Type B pancreatic cell (in vitro differentiated cells): ENCODE measurements at places on chromosomes 13 and 19.

DNA sequence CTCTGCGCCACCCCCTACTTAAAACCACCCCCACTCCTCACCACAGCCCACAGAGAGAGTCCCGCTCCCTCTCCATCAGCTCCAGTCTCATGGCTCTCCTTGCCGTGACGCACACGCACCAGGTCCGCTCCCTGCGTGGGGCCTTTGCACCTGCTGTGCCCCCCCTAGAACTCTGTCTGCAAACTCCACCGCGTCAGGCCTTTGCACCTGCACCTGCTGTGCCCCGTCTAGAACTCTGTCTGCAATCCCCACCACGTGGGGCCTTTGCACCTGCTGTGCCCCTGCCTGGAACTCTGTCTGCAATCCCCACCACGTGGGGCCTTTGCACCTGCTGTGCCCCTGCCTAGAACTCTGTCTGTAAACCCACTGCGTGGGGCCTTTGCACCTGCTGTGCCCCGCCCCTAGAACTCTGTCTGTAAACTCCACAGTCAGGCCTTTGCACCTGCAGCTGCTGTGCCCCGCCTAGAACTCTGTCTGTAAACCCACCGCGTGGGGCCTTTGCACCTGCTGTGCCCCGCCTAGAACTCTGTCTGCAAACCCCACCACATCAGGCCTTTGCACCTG, 4.2 kb downstream of the SHC2 start:
- DNase-seq, result no peak

DNA sequence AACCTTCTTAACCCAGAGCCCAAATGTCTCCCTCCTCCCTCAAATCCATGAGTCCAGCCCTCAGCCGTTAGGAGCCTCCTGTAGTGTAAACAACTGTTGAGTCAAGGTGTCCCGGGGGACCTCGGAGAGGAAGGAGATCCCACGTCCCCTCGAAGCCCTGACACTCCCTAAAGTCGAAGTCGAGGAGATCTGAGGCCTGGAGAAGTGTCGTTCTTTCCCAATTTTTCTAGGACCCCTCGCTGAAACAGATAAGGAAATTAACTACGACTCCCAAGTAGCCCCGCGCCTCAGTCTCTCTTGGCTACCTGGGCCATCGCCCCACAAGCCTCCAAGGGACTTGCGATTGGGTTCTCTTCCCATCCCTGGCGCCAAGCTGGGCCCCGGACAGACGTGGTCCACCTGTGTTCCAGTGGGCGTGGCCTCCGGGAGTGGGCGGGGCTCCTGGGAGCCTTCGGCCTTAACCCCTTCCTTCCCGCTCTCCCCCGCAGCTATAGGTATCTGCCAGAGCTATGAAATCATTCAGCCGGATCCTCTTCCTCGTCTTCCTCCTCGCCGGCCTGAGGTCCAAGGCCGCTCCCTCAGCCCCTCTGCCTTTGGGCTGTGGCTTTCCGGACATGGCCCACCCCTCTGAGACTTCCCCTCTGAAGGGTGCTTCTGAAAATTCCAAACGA, 869 bp downstream of the GFY start:
- no peak for DNase-seq

DNA sequence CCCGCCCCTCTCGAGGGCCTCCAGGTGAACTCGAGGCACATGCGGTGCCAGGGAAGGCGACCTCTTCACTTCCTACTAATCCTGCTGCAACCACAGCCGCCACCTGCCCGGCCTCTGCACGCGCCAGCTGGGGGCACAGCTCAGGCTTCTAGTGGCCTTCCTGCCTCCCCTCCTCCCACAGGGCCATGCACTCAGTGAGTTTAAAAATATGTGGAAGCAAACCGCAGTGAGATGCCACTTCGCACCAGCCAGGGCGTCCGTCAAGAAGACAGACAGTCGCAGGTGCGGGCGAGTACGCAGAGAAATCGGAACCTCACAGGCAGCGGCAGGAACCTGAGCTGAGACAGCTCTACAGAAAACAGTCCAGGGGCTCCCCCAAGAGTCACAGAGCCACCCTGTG, 10.4 kb downstream of the LMNB2 start:
- DNase-seq, result no peak

GRCh38 chr13:25494698-25495411, 123.1 kb downstream of the ATP8A2 start:
- DNase-seq, result no peak

- DNase-seq, result no peak
Measured at GRCh38 chr19:50420127-50420526, 1.4 kb downstream of the SPIB start.

- DNase-seq, result no peak
Measured at GRCh38 chr13:85282876-85283275, 516.3 kb downstream of the SLITRK6 start.

DNA sequence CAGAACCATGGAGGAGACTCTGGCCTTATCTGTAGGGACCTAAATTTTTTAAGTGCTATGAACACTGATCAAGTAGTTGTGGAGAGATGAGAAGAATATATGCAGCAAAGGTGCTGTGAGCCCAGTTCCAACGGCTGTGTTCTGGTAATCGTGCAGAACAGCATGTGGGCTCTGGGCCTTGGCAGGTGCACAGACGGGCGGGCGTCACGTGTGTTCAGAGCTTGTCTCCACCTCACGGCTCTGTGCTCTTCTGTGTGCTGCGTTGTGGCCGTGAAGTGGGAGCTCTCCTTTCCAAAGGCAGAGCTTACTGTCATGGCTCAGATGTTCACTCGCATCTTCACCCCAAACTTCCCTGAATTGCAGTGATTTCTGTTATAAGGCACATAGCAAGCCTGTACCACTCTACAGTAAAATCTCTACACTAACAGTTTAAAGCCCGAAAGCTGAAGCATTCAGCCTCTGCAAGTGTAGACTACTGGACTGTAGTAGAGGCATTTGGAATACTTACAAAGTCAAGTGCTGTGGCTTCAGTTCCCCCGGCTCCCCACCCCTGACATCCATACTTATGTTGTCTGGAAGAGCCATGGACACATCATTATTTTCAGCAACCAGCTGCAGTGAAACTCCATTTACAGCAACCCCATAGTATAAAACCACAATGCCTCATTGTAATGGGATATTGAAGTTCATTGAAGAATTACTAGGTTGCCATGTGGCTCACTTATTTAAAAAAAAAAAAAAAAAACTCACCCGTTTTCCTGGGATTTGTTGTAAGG, 27.5 kb upstream of the TEX29 start:
- no peak for DNase-seq

DNA sequence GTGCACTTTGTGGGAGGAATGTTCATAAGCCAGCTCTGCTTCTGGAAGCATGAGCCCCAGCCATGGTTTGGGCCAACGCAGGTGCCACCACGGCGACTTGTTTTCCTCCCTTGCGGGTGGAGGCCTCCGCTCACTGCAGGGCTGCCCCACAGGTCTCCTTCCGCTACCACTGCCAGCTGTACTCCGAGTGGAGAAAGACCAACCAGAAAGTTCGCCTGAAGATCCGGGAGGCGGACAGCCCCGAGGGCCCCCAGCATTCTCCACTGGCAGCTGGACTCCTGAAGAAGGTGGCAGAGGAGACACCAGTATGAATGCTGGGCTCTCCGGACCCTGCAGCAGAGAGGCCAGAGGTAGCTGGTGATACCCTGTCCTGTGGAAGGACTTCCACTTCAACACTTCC, 6.5 kb upstream of the HNRNPM start:
- no peak for DNase-seq

DNA sequence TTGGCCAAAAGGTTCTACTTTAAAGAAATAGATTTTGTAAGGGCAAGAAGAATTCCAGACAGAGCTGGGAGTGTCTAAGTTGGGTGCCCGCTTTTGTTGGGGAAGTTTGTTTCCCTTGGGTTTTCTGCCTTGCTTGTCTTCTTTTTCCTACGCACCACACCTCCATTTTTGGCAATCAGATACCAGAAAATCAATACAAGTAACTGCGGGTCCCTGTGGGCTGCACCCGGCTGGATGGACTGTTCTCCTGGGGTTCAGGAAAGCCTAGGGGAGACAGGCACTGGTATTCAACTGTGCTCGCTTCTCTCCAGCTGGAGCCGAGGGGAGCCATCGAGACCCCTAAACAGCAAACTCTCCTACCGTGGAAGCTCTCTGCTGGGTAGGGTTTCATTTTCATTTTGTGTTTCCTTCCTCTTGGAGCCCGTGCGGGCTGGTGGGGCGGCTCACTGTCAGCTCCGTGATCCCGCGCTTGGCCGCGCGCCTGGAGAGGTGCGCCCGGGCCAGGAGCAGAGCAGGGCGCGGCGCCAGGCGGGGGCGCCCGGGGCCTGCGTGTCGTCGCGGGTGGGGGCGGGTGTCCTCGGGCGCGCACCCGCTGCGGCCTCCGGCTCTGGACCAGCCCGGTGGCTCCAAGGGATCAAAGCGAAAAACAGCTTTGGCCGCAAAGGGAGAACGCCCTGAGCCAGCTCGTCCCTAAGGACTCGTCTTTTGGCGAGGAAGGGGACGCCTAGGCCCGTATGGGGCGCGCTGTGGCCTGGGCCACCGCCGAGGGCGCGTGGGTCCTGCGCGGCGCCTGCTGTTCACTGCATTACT, 347.2 kb downstream of the ZNF536 start:
- DNase-seq, result no peak

DNA sequence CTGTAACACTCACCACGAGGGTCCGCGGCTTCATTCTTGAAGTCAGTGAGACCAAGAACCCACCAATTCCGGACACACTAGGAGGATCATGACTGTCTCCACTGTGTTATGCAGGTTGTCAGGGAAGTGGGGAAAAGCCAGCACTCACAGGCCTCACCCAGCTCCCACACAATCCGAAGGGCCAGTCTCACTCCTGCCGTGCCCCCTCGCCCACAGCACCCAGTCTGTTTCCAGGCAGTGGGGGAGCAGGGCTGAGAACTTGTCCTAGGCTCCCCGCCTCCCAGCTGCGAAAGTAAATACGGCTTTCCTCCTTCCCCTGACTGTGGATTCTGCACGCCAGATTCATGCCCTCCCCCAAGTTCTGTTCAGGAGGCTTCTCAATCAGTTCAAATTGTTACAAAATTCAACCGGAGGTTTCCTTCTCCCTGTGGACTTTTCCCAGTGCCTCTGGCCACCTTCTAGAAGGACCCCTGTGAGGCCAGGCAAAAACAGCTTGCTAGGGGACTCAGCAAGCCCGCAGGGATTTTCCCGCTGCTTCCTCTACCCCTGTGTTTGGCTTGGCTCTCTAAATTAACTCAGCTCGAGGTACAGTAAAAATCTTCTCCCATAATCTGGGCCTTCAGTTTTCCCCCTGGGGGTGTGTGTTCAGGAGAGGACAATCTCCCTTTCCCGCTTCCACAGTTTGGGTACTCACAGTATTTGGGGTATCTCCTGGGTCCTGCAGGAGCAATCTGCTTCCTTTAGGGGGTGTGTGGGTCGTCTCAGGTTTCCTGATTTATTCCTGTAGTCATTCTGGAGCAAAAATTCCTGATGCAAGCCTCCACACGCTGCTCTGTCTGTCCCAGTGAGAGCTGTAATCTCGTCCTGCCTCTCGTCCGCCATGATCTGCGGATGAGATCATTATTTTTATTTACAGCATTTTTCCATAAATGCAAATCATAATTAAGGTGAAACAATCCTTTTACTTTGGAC, 899.8 kb downstream of the GPC5 start:
- DNase-seq, result no peak

GRCh38 chr13:67275351-67275960, 45.3 kb upstream of the PCDH9 start:
- no peak for DNase-seq

- no peak for DNase-seq
Measured at GRCh38 chr19:51548213-51548651, 16.8 kb upstream of the SIGLEC6 start.

DNA sequence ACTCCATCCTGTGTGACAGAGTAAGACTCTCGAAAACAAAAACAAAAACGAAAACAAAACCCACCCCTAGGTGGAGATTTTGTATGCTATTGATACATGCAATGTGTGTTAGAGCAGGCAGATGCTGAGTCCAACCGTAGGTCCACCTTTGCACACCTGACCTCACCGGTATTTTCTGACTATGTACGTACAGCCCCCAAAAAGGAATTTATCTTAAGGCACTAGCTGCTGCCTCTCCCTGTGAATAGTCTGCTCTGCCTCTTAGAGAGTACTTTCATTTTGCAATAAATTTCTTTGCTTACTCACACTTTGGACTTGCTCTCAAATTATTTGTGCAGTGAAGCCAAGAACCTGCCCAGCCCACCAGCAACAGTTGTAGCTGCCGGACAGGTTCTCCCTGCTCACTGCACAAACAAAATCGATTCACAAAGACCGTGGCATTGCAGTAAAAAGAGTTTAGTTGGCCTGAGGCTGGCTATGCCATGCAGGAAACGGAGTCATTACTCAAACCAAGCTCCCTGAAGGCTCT, 8.2 kb upstream of the ZNF77 start:
- no peak for DNase-seq

- DNase-seq, result no peak
Measured at GRCh38 chr19:17243830-17244617, 1.7 kb downstream of the NR2F6 start.

DNA sequence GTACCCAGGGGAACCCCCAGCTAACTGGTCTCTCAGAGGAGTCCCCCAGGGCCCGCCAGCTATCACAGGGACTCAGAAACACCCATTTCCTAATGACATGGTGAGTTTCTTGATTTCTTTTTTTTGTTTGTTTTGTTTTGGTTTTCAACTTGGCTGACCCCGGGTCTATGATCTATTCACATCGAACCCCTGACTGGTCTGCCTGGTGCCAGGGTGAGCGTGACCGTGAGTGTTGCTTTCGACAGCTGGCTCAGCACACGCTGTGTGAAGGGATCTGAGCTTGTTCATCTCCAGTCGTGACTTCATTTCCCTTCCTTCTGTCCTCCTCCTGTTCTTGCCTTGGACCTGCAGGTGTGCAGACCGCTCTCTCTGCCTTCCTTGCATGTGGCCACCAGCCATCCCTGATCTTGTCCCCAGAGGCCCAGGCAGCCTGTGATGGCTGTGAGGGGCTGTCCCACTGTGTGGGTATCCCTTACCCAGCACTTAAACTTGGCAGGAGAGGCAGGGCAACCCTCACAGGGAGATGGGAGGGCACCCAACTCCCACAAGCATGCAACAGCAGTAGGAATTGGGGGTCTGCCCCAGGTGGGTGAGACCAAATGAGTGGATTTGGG, 26.2 kb downstream of the TMEM161A start:
- no peak for DNase-seq

DNA sequence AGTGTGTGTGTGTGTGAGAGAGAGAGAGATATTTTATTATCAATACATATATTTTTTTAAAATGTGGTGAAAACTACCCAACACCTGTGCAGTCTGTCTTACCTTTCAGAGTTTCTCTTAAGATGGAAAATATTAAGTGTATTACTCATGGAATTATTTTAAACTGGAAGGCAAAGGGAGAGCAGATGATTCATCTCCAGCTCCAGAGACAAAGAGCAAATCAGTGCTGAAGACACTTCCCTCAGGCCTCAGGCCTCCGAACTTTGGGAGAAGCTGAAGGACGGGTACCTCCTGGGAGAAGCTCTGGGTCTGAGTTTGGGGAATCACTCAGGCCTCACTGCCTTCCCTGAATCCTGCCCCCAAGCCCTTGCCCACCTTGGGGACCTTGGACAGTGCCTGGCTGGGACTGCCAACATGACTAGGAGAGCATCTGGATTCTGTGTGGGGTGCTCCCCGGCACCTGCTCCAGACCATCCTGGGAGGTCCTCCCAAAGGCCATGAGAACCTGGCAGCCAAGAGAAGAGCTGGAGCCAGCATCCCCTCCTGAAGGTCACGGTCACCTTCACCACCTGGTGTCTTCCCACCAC, 170.4 kb upstream of the UBL3 start:
- no peak for DNase-seq
